ENCODE measurements at places on chromosomes 3 and 15.

- DNase-seq: no peak
Measured at GRCh38 chr3:34396288-34396687, 597.9 kb downstream of the PDCD6IP start.

GRCh38 chr3:16186086-16186485 is 11.6 kb downstream of the GALNT15 start:
- DNase-seq: no peak

DNA sequence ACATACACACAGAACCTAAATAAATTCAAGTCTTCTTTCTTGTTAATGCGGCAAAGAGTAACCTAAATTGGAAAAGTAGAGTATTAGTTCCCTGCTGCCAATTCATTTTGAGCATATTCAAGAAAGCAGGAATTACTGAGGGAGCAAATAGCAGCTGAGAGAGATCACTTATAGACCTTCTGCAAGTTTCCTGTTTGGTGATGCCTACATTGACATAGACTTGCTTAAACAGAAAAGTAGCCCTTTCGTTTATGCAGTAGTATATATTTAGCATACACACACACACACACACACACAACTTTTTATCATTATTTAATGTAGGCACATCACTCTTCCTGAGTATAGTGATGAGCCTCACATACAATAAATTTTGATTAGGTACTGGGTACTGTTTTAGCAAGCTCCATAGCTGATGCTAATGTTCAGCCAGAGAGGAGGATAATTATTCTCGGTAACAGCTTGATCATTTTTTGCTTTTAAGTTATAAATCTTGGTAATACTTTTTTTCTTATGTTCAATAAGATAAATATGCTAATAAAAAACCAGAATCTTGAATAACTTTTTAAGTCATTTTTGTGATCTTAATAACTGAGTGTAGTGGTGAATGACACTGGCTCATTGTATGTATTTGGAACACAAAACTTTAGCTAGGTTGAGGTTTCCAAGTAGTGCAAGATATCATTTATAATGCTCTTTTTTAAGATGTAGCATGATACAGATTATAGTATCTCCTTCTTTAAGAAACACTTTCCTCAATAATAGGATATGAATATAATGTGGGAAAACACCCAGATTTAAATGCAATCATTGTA is 174.7 kb downstream of the MBNL1 start:
- no peak for DNase-seq

- DNase-seq: no peak
Measured at GRCh38 chr3:4529876-4530588, 36.9 kb downstream of the ITPR1 start.

GRCh38 chr15:90580541-90580940 is 50.8 kb downstream of the CRTC3 start:
- no peak for DNase-seq

GRCh38 chr3:182412066-182412465 is 381.2 kb upstream of the ATP11B start:
- no peak for DNase-seq

GRCh38 chr3:138263104-138263503 is 66.5 kb downstream of the NME9 start:
- no peak for DNase-seq

DNA sequence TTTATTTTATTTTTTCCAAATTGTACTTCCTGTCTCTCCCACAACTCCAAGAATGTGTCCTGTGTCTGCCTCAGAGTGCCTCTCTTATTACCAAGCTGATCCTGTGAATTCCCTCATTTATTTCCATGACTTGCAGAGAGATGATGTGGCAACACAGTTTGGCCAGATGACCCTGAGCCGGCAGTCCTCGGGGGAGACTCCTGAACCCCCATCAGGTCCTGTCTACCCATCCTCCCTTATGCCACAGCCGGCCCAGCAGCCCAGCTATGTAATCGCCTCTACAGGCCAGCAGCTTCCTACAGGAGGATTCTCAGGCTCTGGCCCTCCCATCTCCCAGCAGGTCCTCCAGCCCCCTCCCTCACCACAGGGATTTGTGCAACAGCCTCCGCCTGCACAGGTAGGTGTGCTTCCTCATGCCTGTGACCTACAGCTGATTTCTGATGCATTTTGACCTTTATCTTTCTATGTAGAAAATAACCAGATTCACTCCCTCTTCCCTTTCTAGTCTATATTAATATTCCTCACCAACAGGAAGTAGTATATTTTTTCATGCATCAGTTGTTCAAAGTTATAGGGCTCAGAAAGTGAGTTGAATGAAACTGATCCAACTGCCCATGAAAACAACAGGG is 100.0 kb downstream of the ARPP21 start:
- DNase-seq: no peak

DNA sequence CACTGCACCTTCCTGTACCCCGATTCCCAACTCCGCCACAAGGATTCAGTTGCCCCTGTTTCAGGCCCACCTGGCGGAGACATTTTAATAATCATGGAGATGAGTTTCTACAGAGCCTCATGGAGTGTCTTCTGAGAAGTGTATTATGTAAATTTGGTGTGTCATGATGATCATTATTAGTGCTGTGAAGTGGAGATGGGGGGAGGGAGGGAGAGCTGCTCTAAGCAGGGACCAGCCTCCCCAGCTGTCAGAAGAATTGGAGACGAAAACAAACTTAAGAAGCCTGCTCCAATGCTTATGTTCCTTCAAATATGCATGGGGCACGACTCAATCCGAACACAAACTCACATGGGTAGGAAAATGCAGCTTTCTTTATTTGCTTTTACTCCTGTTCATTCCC is 127.8 kb downstream of the EPHB1 start:
- DNase-seq: no peak

- DNase-seq: no peak
Measured at GRCh38 chr15:99070208-99070607, 34.7 kb upstream of the SYNM start.
